SHP77 (cell line): ENCODE measurements at places on chromosomes 16 and 17.

DNA sequence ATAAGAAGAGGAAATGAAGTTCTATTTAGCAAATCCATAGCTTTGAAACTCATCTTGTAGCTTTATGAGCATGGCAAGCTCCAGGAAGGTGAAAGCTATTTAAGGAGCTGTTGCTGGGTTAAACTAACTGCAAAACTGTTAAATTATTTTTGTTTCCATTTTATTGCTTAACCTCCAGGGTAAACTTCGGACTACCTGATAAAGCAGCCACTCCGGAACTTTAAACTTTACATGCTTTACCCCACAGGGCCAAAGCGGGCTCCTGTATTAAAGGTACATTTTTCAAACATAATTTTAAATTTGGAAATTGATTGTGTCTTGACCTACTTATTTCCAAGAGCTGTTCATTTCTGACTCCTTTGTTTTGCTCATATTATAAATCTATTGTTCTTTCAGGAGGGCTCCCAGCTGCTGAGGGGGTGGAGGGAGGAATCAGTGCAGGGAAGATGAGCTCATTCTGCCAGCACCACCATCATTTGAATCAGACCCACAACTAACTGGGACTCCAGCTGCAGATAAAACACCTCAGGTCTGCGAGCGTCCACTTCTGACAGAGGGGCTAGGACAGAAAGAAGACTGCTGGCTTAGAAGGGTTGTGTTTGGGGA is 157.9 kb downstream of the IRX3 start:
- no peak for DNase-seq

GRCh38 chr16:49799172-49799571 is 56.7 kb downstream of the ZNF423 start:
- no peak for DNase-seq

- DNase-seq: no peak
These were observed 13.2 kb upstream of the ARL2BP start for GRCh38 chr16:57231821-57232350.

DNA sequence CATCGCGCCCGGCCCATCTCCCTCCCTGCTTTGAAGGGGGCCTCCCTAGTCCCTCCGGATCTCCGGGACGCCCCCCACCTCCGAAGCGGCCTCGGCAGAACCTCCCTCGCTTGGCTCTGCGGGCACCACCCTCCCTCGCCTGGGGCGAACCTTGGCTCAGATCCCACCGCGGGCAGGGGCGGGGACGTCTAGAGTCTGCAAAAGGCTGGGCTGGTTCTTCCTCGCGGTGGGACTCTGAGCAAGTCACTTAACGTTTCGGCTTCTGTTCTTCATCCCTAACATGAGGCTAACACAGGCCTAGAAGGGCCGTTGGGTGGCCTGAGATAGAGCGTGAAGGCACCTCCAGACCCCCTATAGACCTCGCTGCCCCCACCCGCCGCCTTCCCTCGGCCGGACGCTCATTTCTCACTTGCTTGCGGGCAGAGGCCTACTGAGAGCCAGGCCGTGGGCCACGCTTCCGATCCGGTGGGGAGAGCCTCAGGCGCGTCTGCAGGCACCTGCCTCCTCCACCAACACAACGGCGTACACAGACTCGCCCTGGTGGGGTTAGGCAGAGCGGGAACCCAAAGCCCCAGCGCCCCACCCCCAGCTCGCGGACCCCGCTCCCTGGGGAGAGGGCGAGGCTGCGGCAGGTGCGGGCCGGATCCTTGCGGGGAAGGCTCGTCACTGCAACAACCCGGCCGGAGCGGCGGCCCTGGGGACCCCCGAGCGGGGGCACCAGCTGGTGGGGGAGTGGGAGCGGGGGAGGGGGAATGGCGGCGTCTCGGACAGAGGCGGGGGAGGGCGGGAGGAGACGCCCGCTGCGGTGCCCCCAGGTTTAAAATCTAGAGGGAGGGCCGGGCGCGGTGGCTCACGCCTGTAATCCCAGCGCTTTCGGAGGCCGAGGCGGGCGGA is 5.4 kb downstream of the MYO1C start:
- peak; percentile 11 for DNase-seq

GRCh38 chr16:81432937-81433557 is 11.6 kb upstream of the CMIP start:
- DNase-seq: peak; percentile 86

DNA sequence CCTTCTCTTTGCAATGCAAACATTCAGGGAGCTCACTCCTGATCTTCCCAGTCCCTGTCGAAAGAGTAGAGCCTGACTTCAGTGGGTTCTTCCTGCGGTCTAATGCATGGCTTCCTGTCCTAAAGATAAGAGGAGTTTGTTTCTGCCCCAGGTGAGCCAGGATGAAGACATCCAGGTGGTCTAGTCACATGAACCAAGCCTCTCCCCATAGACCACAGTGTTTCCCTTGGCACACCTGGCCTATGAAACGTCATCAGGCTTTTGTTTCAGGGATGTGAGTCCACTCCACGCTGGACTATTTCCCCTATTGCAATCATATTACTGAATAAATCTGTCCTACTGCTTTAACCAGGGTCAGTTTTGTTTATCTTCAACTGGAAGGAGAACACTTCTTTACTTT is 21.1 kb downstream of the CES1 start:
- DNase-seq: no peak

DNA sequence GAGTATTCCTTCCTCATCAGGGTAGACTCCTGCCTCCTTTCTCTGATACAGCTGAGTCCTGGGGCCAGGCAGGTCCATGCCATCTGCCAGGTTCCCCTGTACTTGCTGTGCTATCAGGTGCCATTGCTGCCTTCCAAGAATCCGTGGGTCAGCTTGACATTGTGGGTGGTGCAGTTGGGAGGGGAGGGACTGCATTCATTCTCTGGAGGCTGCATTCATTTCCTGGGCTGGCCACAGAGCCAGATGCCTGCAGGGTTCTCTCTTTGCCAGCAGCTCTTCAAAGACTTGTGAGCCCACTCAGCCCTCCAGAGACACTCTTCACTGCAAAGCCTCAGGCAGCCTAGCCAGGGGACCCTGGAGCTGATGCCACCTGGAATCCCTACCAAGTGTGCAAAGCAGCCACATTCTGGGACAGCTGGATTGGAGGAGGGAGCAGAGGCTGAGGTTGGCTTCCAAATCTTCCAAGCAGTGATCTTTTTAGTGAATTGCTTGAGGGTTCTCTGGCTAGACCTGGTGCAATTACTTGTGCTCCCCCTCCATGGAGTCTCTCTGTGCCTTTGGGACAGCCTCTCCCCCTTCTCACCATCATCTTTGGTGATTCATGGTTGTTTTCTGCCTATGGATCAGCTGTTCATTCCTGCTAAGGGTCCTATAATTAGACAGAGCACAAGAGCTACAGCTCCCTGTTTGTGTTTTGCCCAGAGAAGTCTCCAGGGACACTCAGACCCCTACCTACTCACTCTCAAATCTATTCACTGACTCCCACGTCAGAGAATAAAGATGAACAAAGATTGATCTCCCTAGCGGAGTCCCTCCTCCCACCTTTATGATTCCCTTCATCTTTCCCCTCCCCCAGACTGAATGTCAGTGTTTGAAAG is 20.9 kb downstream of the ANKFN1 start:
- no peak for DNase-seq

DNA sequence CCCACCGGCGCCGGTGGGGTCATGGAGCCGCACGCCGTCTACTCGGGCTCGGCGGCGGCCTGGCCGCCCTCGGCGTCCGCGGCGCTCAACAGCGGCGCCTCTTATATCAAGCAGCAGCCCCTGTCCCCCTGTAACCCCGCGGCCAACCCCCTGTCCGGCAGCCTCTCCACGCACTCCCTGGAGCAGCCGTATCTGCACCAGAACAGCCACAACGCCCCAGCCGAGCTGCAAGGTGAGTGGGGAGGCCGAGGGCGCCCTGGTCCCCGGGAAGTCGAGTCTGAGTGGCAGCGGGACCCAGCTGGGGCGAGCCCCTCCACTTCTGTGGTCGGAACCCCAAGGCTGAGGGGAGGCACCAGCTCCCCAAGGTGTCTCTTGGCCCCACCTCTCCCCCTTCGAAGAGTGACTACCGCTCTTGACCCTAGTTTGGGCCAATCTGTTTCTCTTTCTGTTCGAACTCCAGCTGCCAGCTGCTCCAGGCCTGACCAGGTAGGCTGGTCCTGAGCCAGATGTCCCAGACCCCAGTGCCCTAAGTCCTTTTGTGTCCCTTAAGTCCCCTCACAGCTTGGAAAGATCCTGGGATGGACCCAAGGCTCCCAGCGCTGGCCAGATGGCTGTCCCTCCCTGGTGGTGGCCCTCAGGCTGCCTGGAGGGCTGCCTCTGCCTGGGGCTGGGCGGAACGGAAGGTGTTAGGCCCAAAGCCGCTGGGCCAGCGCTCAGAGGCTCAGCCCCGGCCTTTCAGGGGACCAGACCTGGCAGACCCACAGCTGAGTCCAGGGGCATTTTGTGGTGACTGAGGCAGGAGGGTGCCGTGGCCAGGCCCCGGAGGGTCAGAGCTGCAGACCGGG is 1.2 kb downstream of the FOXF1 start:
- no peak for DNase-seq

DNA sequence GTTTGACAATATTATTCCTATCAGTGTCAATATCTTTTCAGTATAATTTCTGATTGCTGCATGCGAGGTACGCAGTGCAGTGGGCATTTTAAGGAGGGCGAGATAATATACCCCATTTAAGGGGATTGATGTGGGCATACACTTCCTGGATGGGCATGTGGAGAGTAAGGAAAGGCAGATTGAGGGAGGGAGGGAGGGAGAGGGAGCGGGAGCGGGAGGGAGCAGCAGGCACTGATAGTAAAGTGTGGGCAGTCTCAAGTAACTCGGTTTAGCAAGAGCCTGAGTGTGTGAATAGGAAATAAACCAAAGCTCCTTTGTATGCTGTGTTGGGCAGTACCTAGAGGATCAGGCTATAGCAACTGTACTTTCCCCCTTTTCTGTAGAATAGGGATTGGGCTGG is 5.1 kb downstream of the BPTF start:
- no peak for DNase-seq

DNA sequence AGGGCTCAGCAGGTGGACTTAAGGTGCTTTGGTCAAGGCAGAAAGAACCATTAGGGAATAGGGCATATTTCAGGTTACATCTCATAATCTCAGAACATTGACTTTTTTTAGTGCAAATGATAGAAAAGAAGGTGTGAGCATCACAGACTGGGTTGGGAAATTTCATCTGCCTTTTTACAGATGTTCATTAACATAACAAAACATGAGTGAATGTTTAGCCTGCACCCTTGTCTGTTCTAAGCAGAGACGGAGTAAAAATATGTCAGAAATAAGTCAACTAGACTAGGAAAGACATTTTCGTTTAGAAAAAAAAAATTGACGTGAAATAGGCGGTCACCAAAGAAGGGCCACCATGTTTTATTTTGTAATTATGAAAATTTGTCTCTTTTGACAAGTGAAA is 127.5 kb upstream of the CDH13 start:
- DNase-seq: no peak

GRCh38 chr17:77449908-77450741 is 309.4 kb downstream of the SEC14L1 start:
- DNase-seq: peak; percentile 7

- peak; percentile 67 for DNase-seq
These were observed 14.5 kb downstream of the C17orf100 start for GRCh38 chr17:6666077-6666521.

DNA sequence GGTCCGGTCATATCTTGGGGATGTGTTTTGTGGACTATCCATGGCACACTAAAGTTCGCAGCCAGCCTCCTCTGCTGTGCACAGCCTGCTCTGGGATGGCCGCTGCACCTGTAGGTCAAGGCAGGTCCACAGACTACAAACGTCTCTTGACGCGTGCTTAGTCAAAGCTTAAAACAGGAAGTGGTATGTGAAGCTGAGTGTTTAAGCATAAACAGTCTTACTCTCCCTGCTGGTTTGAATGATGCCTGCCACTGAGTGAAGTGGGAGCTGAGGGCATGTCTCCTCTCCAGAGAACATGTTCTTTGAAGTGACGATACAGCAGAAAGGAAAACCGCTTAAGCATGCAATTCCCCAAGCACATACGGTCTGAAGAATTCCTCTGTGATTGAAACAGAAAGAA is 365.6 kb downstream of the SLC39A11 start:
- no peak for DNase-seq

GRCh38 chr16:70298988-70299938 is at the start of gene DDX19B:
TSS of gene DDX19B (plus strand) at chr16:70299186. CDS start at chr16:70299298, 112 bp downstream.
- peak; percentile 93 for DNase-seq

DNA sequence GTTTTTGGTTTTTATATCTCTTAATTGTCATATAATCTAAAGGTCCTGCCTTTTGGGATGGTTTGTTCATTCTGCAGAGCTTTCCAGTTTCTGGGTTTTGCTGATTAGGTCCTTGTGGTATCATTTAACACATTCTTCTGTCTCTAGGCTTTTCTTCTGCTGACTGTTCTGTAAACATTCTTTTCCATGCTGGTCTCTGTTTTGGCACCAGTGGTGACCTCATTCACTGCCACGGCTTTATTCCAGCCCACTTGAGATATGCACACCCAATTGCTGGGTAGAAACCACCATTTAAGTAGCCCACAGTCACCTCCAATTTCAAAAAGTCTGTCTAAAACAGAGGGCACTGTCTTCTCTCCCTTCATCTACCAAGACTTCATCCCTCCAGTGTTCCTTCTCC is 31.1 kb upstream of the COX10 start:
- no peak for DNase-seq

DNA sequence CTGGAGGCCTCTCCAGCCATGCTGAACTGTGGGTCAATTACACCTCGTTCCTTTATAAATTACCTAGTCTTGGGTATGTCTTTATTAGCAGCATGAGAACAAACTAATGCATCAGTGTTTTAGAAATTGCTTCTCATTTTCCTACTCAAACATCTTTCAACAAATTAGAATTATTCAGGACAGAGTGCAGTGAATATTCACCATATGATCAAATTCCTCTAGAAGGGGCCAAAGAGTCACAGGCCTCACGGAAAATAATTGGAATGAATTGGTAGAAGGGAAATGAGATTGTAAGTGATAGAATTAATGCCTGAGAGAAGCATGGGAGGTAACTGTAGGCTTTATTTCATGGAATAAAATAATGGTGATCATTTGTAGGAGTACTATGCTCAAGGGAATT is 50.5 kb upstream of the CDH11 start:
- DNase-seq: no peak

GRCh38 chr17:33940769-33941370 is 314.2 kb upstream of the CCL2 start:
- no peak for DNase-seq

- DNase-seq: no peak
These were observed 327 bp downstream of the SDR42E2 start for GRCh38 chr16:22162656-22163009.

GRCh38 chr16:58497935-58498334 is 2.0 kb upstream of the NDRG4 start:
- no peak for DNase-seq

GRCh38 chr17:65799454-65799853 is 238.0 kb upstream of the AXIN2 start:
- DNase-seq: no peak

GRCh38 chr17:66126231-66126630 is 65.7 kb downstream of the CEP112 start:
- no peak for DNase-seq
